ENCODE measurements at places on chromosomes 5 and 9. TPM values are rescaled to one million over a fixed set of nuclear protein-coding genes. Genes with fewer than 3 reads are reported as not detected.

Gene SLC36A2
- total RNA-seq: 0.04 TPM

Gene AGXT2
- total RNA-seq: 0.04 TPM

Gene EIF4E1B
- total RNA-seq: not detected

Gene NR2F1-AS1
- total RNA-seq: 3.8 TPM

Gene CATSPER3
- 0.31 TPM for total RNA-seq

Gene PRSS3
- 0.09 TPM for total RNA-seq

Gene SYK
- 3.7 TPM for total RNA-seq

Data from muscle of leg (tissue), 16 donors.